ENCODE measurements at places on chromosomes 13 and 19.

DNA sequence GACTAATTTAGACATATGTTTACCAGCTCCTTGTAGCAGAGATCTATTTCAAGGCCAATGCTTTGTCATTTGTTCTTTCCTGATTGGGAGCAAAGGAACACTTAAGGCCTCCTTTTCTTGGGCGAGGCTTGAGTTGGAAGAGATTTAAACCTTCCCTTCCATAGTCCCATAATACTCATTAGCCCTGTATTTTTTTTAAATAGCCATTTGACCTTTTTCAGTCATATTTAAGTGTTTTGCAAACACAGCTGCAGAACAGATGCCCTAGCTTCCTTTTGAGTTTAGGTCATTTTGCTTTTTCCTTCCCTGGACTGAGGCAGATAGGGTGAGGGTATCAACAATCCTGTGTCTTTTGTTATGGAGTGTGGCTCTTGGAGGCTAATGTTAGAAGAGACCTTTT lies 198.3 kb downstream of the NBEA start:
- DNase-seq: no peak

DNA sequence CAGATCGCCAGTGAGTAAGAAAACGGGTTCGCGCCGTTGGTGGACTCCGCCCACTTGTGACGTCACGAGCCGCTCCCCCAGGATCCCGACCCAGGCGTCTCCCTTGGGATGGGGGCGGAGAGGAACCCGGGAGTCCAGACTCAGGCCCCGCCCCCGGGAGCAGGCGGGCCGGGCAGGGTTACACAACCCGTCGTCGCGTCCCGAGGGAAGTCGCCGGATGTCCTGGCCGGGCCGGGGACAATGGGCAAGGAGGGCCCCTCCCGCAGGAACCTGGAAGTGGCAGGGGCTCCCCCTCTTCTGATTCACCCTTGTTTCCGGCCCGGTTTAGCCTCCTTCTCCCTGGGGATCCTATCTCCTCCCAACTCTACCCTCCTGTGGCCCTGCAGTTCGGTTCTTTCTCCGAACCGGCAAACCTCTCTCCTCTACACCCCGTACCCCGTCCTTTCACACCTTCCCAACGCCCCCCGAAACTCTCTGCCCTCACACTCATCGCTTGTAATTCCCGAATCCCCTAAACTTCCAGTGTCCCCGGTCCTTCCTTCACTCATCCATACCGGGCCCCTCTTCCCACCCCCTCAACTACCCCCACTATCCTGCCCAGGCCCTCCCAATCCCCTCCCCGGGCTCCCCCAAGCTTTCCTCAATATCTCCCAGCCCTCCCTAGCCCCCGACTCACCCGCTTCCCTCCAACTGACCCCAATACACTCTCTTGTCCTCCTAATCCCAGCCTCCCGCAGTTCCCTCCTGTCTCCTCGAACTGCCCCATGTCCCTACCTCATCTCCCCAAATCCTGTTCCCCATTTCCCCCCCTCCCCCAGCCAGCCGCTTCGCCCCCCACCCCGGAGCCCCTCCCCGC lies 20.0 kb upstream of the ERCC1 start:
- peak; percentile 88 for DNase-seq

DNA sequence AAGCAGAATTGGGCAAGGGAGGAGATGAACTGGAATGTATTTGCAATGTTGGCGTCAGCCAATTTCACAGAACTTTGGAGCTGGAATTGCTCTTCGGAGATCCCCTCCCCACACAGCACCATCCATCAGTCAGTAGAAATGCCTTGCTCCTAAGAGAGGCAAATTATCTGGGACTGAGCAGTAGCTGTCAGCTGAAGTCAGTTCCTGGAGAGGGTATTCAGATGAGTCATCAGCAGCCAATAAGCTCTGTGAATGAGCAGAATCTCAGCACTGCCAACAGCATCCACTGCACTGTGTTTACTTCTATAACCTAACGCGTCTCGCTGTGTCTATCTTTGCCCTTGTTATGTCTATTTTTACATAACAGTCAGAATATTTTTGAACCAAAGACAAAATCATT lies 213.7 kb downstream of the SLITRK5 start:
- DNase-seq: no peak

DNA sequence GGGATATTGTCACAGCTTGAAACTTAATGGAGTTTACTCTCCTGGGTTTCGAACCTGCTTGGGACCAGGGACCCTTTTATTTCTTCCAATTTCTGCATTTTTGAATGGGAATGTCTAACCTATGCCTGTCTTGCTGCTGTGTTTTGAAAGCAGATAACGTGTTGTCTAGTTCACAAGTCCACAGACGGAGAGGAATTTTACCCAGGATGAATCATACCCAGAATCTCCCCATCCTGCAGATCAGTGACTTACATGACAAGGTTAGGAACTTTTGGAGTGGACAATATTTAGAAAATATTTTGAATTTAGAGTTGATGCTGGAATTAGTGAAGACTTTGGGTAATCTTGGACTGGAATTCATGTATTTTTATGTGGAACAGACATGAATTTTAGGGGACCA lies 68.6 kb upstream of the RFXAP start:
- DNase-seq: no peak

DNA sequence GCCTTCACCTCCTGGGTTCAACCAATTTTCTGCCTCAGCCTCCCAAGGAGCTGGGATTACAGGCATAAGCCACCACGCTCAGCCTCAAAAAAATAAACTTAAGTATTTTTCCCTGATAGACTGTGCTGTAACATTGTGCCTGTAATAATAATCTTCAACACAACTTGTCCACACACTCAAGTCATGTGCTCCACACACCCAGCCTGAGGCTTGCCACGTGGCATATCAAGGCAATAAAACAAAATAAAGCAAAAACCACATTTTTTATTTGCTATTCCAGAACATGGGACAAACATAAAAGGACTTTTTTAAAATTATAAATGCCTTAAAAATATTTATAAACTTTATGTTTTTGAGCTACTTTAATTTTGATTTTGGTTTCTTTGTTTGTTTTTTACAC lies 115.8 kb downstream of the NALCN start:
- no peak for DNase-seq

GRCh38 chr13:99421758-99422585 lies 79.3 kb upstream of the TM9SF2 start:
- DNase-seq: no peak

DNA sequence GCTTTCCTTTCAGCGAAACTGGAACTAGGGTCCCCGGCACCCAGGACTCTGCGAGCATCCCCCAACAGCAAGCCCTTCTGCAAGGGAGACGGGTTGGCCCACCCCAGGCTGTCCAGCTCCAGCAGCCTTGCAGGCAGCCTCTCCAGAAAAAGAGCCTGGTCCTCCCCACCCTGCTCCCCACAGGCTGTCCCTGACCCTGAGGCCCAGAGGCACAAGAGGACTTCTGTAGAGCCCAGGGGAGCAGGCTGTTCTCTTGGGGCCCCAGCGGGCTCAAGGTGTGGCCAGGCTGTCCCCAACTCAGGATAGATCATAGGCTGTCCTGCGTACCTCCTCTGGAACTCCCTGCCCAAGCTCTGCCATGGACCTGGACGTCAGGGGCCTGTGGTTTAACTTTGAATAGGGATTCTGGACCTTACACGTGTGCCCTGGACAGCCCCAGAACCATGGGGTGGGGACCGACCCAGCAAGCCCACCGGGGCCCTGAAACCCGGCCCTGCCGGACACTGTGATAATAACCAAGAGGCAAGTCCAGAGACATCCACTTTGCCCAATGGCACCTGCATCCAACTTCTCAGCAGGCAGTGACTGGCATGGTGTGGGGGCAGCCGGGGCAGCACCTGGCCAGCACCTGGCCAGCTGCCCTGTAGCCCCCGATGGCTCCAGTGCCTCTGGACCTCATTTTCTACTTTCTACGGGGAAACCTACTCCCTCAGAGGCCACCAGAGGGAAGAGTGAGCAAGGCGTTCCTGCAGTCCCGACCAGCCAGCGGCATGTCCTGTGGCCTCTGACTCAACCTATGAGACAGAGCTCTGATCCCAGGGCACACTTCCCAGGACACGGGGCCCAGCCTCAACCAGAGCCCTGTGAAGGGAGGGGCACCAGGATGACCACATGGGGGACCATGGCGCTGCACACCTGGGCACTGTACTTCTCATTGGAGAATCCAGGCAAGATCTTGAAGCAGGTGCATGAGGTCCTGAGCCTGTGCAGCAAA lies 50.9 kb upstream of the TPM4 start:
- DNase-seq: no peak

DNA sequence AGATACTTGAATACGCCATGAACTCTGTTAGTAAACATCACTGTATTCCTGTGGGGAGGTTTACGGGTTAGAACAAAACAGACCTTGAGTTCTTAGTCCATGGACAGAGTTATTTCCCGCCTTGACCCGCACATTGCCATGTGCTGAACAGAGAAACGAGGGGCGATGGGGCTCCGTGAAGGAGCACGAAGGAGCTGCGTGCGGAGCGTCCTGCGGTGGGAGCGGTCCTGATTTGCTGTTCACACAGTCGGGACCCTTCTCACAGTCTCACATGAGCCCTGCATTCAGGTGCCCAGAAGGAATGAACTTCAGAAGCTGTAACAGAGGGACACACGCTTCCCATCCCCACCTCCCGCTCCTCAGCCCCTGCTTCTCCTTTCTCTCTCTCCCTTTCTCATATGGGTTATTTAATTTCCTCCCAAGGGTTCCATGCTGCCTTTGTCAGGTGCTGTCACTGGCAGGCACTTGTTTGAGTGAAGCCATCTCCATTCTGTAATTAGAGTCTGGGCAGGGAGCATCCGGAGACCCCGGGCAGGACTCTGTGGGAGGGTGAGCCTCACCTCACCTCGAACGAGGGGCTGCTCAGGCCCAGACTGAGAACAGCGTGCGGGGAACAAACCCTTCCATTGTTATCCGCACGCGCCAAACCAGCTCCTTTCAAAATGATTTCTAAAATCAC lies 76.9 kb downstream of the TEX29 start:
- no peak for DNase-seq

- DNase-seq: no peak
Observed at GRCh38 chr19:39405958-39406655, 540 bp upstream of the ZFP36 start.

- no peak for DNase-seq
Observed at GRCh38 chr19:18457483-18458331, 19.8 kb upstream of the ISYNA1 start.

DNA sequence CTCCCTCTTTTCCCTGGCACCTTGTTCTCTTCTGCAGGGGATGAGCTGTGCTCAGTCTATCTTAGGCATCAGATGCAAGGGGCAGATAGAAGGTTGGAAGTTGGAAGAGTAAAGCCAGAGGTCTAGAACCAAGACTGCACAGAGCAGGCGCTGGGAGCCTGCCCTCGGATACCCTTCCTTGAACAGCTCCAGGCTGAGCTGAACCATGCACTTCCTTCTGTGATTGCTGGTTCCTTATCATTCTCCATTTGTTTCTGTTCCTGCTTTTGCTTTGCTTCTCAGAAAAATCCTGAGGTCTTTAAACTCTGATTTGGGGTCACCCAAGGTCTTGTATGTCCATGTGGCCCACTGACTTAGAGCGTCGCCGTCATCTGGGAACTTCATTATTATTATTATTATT lies 36.3 kb downstream of the ARHGEF18 start:
- DNase-seq: no peak

GRCh38 chr19:10010247-10010691 lies at the start of gene COL5A3:
COL5A3 (minus strand) TSS chr19:10010504; CDS start chr19:10010385, 119 bp downstream.
- DNase-seq: no peak

- no peak for DNase-seq
Observed at GRCh38 chr13:85321734-85322133, 477.5 kb downstream of the SLITRK6 start.

DNA sequence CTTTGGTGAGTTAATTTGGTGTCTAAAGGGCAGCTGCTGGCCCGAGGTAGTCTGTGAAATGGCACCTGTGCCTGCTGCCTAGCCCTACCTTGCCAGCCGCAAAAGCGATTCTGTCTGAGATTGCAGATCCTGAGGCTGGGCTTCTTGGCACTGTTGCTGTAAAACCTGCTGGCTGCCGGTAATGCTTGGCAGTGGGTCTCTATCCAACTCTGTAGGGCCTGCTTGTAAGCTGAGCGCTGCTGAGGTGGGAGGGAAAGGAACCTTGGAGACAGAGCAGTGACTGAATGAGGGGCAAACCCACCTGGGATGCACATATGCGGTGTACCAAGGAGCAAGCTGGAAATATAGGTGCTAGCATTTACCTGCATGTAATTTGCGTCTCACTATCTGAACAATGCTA lies 11.7 kb downstream of the LCP1 start:
- no peak for DNase-seq

DNA sequence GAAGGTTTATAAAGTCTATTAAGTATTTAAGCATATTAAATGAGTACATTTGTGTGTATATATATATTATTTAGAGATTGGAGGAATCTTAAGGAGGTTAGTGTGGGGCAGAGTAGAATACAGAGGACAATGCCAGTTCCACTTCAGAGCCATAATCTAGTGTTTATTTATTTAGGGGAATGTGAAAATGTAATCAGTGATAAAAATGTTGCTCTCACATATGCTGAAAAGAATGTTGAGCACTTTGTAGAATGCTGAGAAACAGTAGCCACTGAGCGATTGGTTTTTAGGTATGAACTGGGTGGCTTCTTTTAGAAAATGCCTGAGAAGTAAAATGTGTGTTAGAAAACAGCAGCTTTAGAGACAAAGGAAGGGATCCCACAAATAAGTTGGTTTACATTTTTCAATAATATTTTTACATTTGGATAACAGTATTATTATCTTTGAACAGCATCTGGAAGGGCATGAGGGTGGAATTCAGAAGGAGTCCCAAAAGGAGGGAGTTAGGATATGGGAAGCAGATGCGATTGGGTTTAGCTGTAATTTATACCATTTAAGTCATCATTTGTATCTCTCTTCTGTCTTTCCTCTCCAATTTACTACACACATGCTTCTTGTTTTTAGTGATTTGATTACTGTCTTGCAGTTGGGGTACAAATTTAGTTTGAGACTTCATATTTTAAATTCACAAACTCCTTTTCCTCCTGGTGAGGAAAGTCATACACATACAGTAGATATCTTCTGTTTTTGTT lies 68.6 kb downstream of the NDFIP2 start:
- no peak for DNase-seq

DNA sequence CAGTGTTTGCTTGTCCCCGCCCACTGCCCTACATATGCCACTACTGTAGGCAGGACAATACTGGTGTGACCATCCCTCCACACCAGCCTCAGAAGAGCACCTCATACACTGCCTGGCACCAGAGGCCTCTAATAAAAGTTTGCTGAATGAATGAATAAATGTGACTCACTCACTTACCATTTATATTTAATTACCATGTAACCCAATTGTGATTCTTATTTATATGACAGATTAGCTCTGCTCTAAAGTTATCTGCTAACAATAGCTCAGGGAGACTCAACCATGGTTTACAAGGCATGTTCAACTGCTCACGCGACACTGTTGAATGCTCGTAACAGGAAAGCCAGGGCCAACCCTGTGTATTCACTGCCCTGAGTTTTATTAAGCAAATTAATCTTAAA lies 66.0 kb upstream of the DOCK9 start:
- no peak for DNase-seq

GRCh38 chr19:40314656-40315055 lies 29.5 kb upstream of the AKT2 start:
- DNase-seq: no peak

DNA sequence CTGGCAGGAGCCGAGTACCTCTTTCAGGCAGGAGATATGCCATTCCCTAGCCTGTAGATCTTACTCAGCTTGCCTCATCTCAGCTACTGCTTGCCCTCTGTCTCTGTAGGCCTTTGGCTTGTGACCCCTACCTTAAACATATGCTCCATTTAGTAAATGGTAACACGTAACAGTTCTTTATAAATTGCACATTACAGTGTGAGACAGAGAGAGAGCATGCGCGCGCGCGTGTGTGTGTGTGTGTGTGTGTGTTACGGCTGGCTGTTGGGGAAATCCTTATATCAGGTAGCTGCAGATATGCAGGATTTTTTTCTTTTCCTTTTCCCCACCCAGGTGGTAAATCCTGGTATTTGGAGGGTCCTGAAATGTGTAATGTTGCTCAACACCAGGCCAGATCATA lies 4.2 kb downstream of the SPINT2 start:
- peak; percentile 55 for DNase-seq

- no peak for DNase-seq
Observed at GRCh38 chr19:55541091-55541490, 4.2 kb upstream of the SBK2 start.
